AG04450 (cell line): ENCODE measurements at places on chromosomes 4 and X.

GRCh38 chrX:3651277-3651676 lies 62.2 kb downstream of the PRKX start:
- DNase-seq, result no peak

GRCh38 chrX:74449322-74449936 lies 28.1 kb downstream of the SLC16A2 start:
- DNase-seq, result no peak

- no peak for DNase-seq
Observed at GRCh38 chr4:39037491-39037825, 5.2 kb upstream of the TMEM156 start.

DNA sequence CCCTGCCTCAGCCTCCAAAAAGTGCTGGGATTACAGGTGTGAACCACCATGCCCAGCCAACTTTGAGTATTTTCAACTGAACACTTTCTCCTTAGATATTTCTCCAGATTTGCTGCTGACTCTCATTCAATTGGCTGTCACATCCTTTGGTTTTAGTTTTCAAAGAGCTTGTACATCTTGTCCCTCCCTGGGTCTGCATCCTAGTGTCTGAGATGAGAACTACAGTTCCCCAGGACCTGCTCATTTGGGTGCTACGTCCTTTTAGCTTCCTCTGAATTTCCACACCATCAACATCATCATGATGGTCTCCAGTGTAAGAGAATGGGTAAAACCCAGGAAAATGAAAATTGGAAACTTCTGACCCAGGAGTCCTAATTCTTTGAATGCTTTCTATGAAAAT lies 312.9 kb downstream of the NLGN4X start:
- DNase-seq, result no peak

- DNase-seq, result no peak
Observed at GRCh38 chr4:148235809-148236208, 206.4 kb downstream of the NR3C2 start.

DNA sequence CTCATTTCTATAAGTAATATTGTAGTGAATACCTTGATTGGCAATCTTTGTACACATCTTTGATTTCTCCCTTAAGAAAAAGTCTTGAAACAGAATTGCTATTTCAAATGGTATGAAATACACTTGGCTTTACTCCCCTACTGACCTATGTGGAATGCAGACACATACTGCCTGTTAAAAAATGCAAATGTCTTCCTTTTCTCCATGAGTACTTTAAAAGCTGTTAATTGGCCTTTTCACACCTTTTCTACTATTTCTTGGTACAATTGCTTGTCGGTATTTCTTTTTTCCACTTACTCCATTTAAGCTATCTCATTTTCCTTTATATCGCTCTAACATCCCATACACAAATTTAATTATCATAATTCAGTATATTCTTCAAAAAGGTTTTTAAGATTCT lies 87.2 kb downstream of the FRYL start:
- no peak for DNase-seq

GRCh38 chr4:40283968-40284367 lies 51.2 kb upstream of the CHRNA9 start:
- DNase-seq, result no peak

DNA sequence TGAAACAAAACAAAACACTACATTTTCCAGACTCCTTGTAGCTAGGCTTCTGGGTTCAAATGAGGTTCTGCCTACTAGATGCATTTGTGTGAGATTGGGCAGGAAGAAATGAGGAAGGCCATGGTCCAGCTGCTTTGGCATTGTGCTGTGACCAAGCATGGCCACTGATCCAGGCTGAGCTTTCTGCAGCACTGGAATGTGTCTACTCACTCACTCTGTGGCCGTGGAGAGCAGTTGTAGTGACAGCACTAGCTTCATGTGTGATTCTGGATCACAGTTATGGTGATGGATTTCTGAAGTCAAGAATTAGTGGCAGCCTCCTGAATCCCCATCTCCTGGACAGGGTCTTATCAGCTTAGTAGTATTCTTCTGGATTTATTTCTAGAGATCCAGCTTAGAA lies 358.9 kb downstream of the GPAT3 start:
- no peak for DNase-seq

DNA sequence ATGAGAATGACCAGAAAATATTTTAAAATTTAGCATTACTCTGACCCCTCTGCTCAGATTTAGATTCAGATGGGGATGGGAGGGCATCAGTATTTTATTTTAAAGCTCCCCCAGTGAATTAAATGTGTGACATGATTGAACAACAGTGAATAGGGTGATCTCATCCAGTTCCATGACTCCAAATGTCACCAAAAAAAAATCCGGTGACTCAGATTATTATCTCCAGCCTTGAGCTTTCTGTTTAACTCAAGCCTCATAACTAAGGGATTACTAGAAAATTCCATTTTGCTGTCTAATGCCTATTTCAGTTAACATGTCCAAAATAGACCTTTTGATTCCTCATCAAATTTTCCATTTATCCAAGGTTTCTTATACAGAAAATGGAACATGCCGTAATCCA lies 121.8 kb upstream of the TMEM47 start:
- peak; percentile 15 for DNase-seq

GRCh38 chrX:39149761-39150160 lies 348.5 kb downstream of the MID1IP1 start:
- peak; percentile 4 for DNase-seq

GRCh38 chr4:4594285-4594920 lies 52.6 kb upstream of the STX18 start:
- no peak for DNase-seq

DNA sequence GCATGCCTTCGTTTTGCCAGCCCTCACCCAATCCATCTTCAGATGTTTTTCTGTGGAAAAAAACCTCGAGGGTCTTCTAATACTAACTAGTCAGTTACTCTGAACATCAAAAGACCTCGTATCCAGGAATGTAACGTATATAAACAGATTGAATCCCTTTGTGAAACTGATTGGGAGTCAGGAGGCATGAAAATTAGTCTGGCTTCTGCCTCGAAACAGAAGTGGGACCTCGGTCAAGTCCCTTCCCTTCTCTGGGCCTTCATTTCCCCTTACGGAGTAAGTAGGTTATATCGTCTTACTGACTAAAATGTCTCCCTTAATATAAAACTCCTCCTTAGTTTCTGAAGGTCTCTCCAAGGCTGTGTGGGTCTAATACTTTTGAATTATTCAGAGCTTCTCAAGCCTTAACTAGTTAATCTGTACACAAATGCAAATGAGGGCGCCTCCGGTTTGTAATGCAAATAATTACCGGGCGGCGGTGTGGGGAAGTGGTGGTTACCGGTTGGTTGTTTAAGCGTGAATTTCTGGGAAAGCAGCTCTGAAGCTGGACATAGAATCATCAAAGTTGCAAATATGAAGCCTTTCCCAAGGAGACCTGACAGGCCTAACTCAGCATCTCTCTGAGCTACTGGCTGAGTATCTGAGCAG lies 11.4 kb upstream of the NKRF start:
- no peak for DNase-seq

DNA sequence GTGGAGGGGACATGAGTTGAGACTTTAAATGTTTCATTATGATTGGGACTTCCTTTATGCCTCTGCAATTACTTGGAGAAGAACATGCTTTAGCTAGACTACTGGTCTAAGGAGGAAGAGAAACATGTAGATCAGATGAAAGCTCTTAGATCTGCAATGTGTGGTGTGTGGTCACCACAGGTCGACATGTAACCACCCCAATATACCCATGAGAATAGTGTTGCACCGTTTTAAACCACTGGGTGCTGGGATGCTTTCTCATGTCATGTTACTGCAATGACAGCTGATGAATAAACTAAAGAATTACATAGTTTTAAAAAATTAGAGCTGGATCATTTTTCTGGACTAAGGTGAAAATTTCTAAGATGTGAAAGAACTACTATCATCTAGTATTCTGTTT lies 1039.7 kb downstream of the RAPGEF2 start:
- DNase-seq, result no peak

- no peak for DNase-seq
Observed at GRCh38 chr4:182826391-182826790, 90.8 kb downstream of the DCTD start.

- DNase-seq, result no peak
Observed at GRCh38 chr4:7738458-7739076, 201.1 kb downstream of the AFAP1 start.

GRCh38 chrX:97030947-97031346 lies 147.2 kb downstream of the RPA4 start:
- DNase-seq, result no peak

DNA sequence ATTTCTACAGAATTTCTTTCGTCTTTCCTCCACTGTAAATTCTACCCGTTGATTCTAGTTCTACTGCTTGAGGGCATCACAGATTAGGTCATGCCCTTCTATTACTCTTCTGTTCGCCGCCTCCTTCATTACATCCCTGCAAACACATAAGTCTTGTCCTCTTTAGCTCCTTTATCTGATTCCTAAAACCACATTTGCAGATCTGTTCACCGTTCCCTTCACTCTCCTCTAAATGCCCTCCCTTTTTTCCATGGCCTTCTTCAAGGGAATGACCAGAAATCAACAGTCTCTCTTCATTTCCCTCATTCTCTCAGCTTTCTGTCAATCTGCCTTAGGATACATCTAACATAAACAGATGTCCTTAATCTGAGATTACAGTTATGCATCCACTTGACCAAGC lies 43.1 kb downstream of the BTC start:
- DNase-seq, result no peak

DNA sequence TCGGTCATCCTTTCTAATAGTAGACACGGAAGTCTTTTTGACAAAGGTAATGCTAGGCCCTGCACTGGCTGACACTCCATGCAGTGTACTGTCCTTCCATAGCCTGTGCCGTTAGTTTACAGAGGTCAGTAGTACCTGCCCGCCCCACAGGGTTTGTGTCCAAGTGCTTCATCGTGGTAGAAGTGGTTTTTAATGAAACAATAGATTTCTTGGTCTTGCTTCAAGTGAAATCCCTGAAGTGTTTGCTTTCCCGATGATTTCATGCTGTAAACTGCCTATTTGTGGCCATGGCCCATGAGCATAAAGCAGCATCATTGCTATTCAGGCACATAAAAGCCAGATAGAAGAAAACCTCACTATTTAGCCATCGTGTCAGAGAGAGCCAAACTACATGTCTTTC lies 139.3 kb downstream of the GPR143 start:
- no peak for DNase-seq

DNA sequence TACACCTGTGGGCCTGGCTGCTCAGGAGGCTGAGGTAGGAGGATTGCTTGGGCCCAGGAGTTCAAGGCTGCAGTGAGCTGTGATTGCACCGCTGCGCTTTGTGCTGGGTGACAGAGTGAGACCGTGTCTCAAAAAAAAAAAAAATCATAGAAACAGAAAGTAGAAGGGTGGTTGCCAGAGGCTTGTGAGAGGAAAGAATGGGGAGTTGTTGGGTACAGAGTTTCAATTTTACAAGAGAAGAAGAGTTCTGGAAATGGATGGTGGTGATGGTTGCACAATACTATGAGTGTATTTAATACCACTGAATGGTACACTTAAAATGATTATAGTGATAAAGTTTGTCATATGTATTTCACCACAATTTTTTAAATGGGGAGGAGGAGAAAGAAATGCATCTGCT lies 10.2 kb upstream of the GLOD5 start:
- no peak for DNase-seq

DNA sequence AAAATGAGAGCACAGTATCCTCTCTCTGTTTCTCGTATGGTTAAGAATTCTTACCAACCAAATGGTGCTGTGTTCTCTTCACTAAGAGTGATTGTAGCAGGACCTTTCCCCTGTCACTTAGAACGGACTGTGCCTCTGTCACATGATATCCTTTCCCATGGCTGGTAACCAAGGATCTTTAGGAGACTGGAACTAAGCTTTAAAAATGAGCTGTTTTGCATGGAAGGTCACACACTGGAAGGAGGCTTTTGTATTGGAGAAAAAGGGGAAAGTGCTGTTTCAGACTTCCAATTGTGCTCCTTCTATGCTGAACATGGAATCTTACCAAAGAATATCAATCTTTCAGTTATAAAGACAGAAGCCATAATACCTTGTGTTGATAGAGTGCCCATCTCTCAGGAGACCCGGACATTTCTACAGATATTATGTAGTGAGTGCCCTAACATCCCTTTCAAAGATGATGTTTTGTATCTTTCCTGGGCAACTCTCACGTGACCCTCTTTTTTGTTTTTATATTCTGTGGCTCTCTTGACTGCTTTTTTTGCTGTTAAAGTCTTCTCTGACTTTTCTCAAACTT lies 148.6 kb downstream of the SLC4A4 start:
- DNase-seq, result no peak

GRCh38 chr4:2296631-2297601 lies 35.0 kb upstream of the MXD4 start:
- DNase-seq, result no peak

GRCh38 chr4:151296227-151296626 lies 19.3 kb downstream of the PRSS48 start:
- no peak for DNase-seq

DNA sequence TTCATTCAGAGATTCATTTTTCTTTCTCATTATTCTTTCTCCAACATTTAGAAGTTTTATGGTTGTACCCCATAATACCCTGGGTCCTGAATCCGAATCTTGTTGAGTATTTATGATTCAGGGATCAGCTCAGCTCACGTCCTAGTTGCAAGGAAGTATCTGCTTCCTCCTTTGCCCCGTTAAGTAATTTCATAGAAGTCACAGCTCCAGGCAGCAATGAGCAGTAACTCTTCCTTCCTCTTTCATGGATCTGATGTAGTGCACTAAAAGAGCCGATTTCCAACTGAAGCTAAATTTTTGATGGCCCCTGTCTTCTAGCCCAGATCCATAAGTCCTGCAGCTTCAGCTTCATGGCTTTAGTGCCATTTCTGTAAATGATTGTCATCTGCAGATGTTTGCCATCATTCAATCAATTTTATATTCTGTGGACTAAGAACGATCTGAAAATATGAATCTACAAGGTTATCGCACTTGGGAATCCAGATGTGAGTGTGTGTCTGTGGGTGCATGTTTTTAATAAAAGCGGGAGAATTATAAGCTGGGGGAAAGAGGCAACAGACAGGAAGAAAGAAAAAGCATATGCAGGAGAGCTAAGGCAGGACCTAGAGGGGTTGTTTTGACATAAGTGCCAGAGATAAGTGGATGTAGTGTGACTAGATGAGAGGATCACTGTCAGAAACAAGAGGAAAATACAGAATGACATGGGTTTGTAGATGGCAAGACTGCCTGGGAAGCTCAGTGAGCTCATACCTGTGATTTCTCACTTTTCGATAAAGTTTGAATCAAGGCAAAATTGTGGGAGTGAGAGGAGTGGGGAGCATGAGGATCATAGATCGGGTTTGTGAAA lies 17.5 kb downstream of the VEGFD start:
- DNase-seq, result no peak

GRCh38 chr4:140247237-140247636 lies 93.3 kb upstream of the MAML3 start:
- DNase-seq, result no peak

- no peak for DNase-seq
Observed at GRCh38 chrX:77548751-77549150, 101.6 kb downstream of the FGF16 start.

GRCh38 chr4:76199664-76200211 lies 13.9 kb downstream of the SCARB2 start:
- no peak for DNase-seq

- no peak for DNase-seq
Observed at GRCh38 chr4:172707622-172708021, 461.0 kb upstream of the GALNT7 start.
